ENCODE measurements at places on chromosomes 7 and 10.

- no peak for DNase-seq
- no peaks in the 10 kb centered on the region for H3K36me3 ChIP-seq
- H3K4me3 ChIP-seq = no peak overlapping the region
- H3K4me1 ChIP-seq = peaks cover 9% of the 10 kb centered on the region
- H3K27ac ChIP-seq = no peak overlapping the region
- H3K27me3 ChIP-seq = peaks cover 3% of the 10 kb centered on the region
Observed at GRCh38 chr10:338171-339037, 203.1 kb downstream of the ZMYND11 start.

DNA sequence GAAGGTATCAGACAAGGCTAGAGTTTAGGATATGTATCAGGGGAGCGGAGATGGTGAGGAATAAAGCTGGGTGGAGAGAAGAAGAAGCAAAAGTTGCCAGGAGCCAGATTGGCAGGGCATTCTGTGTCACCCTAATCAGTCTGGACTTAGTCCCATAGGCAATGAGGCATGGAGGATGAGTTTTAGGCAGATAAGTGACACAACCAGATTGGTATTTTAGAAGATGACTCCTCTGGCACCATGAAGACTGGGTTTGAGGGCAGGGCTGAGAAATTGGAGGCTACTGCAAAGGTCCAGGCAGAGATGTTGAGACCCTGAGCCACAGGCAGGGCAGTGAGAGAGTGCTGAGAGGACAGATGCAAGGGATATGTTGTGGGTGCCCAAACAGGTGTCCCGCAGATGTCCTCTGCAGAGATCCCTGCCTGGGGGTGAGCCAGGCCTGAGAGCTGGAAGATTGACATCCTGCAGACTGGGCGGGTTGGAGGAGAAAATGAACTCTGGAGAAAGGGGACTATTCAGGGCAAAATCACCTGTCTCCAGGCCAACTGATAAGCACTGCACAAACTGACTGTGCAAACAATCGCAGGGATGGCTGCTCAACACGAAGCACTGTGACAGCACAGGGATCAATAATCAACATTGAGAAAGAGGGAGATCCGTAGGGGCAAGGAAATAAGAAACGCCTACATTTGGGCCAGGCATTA is 11.9 kb upstream of the HABP2 start:
- H3K36me3 ChIP-seq = no peaks in the 10 kb centered on the region
- no peak for DNase-seq
- H3K4me3 ChIP-seq = no peak overlapping the region
- no peaks in the 10 kb centered on the region for H3K4me1 ChIP-seq
- no peak overlapping the region for H3K27ac ChIP-seq

DNA sequence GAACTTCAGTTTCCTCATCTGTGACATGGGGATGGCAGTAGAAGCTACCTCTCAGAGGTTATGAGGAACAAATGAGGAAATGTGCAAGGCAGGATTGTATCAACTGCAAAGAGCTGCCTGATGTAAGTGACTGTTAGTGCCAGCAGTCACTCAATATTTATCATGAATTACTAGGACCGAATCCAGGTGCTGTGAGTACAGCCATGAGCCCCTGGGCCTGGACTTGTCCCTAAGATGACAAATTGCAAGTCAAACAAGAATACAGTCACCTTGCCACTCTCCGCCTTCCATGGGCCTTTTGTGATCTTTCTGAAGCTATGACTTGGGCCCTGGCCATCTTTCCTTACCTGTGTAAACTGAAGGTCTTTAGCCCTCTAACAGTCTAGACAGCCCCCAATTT is 27.7 kb upstream of the TLX1 start:
- H3K4me3 ChIP-seq = no peak overlapping the region
- H3K4me1 ChIP-seq = no peaks in the 10 kb centered on the region
- peaks cover 73% of the 10 kb centered on the region for H3K27me3 ChIP-seq
- no peak overlapping the region for H3K27ac ChIP-seq
- no peaks in the 10 kb centered on the region for H3K36me3 ChIP-seq

GRCh38 chr7:36161996-36162395 is 8.9 kb downstream of the EEPD1 start:
- no peaks in the 10 kb centered on the region for H3K27me3 ChIP-seq
- H3K27ac ChIP-seq = no peak overlapping the region
- no peaks in the 10 kb centered on the region for H3K4me1 ChIP-seq
- DNase-seq = no peak
- H3K4me3 ChIP-seq = no peak overlapping the region
- H3K36me3 ChIP-seq = no peaks in the 10 kb centered on the region

GRCh38 chr10:20956843-20957242 is 59.7 kb upstream of the NEBL start:
- no peak overlapping the region for H3K27ac ChIP-seq
- no peaks in the 10 kb centered on the region for H3K27me3 ChIP-seq
- H3K4me3 ChIP-seq = no peak overlapping the region
- DNase-seq = no peak

DNA sequence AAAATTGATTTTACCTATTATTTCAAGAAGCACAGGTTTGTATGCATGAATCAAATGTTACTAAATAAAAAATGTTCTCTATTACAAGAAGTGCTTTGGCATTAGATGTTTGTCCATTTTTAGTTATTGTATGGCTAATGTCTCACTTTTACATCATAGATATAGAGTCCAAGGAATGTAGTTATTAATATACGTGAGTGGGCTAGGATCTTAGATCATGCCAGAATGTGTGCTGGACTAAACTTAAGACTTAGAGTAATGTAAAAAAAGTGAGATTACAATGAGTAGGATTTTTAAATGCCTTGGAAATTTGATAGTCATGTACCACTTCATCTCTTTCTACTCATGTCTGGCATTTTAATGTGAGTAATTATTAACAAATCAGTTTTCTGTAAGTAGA is 196.6 kb downstream of the ARL4A start:
- no peak for DNase-seq
- H3K36me3 ChIP-seq = no peaks in the 10 kb centered on the region
- no peaks in the 10 kb centered on the region for H3K4me1 ChIP-seq
- H3K27ac ChIP-seq = no peak overlapping the region
- H3K4me3 ChIP-seq = no peak overlapping the region

- peaks cover 3% of the 10 kb centered on the region for H3K36me3 ChIP-seq
- H3K4me1 ChIP-seq = peaks cover 26% of the 10 kb centered on the region
- H3K27me3 ChIP-seq = peaks cover 6% of the 10 kb centered on the region
Observed at GRCh38 chr10:67612577-67613537, 83.1 kb downstream of the CTNNA3 start.

DNA sequence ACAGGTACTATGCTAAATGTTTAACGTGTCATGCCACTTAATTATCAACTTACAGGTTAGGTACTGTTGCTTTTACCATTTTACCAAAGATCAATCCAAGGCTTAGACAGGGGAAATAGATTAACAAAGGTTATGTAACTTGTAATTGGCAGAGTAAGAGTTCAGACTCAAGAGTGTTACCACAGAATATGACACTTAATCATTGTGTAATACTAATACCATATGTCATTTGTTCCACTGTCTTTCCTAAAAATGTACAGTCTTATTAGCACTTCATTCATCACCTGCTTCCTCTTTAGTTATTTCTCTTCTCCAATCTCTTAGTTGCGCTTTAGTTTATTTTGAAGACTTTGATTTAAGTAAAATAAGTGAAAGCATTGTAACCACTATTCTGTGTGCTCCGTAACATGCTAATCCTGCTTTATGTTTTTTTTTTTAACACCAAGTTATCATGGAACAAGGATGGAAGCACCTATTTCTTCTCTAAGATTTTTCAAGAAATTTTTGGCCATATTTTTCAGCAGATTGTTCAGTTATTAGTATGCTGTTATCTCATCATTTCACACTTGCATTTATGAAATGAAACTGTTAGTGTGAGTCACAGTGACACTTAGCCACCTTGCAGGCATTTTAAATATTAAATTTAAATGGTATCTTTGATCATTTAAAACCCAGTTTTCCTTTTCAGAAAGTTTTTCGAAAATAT is 197.3 kb downstream of the PHF14 start:
- H3K27me3 ChIP-seq = no peaks in the 10 kb centered on the region
- no peaks in the 10 kb centered on the region for H3K4me1 ChIP-seq
- DNase-seq = no peak
- no peak overlapping the region for H3K4me3 ChIP-seq
- H3K27ac ChIP-seq = no peak overlapping the region
- no peaks in the 10 kb centered on the region for H3K36me3 ChIP-seq

DNA sequence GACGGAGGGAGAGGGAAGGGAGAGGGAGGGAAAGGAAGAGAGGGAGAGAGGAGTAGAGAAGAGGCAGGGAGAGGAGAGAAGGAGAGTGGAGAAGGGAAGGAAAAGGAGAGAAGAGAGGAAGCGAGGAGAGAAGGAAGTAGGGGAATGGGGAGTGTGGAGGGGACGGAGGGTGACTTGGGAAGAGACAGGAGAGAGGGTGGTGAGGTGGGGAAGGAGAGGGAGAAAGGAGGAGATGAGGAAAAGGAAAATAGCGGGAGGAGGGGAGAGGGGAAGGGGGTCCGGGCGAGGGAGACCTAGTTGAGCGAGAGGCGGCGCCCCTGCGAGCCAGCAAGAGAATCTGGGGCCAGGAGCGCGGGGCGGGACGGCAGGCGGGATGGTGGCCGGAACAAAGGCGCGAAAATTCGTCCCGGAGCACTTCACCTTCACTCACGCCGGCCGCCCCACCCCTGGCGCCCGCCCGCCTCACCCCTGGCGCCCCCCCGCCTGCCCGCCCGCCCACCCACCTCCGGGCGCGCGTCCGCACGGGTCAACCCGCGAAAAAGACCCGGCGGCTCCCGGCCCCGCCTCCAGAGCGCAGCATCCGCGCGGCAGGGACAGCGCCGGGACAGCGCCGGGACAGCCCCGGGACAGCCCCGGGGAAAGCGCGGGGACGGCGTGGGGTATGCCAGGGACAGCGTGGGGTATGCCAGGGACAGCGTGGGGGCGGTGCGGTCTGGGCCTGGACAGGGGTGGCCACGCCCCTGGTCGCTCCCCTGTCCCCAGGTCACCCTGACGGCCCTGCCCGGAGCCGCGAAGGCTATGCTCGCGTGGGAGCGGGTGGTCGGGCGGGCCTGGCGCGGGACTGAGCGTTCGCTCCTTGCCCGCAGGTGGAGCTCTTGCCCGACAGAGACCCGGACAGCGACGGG is 4.2 kb downstream of the VSTM2A start:
- H3K36me3 ChIP-seq = no peaks in the 10 kb centered on the region
- no peak for DNase-seq
- peaks cover 53% of the 10 kb centered on the region for H3K27me3 ChIP-seq
- H3K4me1 ChIP-seq = no peaks in the 10 kb centered on the region
- no peak overlapping the region for H3K4me3 ChIP-seq
- H3K27ac ChIP-seq = no peak overlapping the region

DNA sequence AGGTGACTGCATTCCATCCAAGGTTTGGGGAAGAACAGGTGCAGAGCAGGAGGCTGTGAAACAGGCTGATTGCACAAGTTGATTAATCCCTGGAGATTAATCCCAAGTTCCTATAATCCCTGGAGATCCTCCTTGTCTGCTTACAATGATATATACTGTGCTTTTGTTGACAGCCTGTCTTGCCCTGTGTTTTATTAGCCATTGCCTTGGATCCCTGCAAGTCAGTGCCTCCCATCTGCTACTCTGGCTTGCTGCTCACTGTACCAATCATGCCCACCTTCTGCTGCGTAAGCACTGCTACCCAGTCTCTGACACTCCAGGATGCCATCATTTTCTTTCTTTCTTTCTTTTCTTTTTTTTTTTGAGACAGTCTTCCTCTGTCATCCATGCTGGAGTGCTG is 65.4 kb downstream of the ANKRD61 start:
- peaks cover 60% of the 10 kb centered on the region for H3K27me3 ChIP-seq
- H3K27ac ChIP-seq = no peak overlapping the region
- H3K4me3 ChIP-seq = no peak overlapping the region
- DNase-seq = no peak

GRCh38 chr7:22386865-22387264 is 29.9 kb upstream of the RAPGEF5 start:
- H3K4me3 ChIP-seq = no peak overlapping the region
- no peaks in the 10 kb centered on the region for H3K36me3 ChIP-seq
- H3K4me1 ChIP-seq = no peaks in the 10 kb centered on the region
- H3K27ac ChIP-seq = no peak overlapping the region
- no peak for DNase-seq

- no peak for DNase-seq
- H3K27me3 ChIP-seq = no peaks in the 10 kb centered on the region
- H3K4me3 ChIP-seq = no peak overlapping the region
- peaks cover 2% of the 10 kb centered on the region for H3K4me1 ChIP-seq
- H3K27ac ChIP-seq = no peak overlapping the region
Observed at GRCh38 chr10:68938117-68938516, 17.9 kb upstream of the DDX21 start.

- DNase-seq = no peak
- H3K27ac ChIP-seq = no peak overlapping the region
- H3K4me1 ChIP-seq = no peaks in the 10 kb centered on the region
- H3K4me3 ChIP-seq = no peak overlapping the region
- no peaks in the 10 kb centered on the region for H3K27me3 ChIP-seq
- peaks cover 36% of the 10 kb centered on the region for H3K36me3 ChIP-seq
Observed at GRCh38 chr7:92095380-92095779, 38.9 kb downstream of the CYP51A1 start.

- no peak for DNase-seq
- H3K36me3 ChIP-seq = no peaks in the 10 kb centered on the region
- no peaks in the 10 kb centered on the region for H3K4me1 ChIP-seq
- no peak overlapping the region for H3K4me3 ChIP-seq
Observed at GRCh38 chr10:2011106-2011716, 273.9 kb upstream of the ADARB2 start.

DNA sequence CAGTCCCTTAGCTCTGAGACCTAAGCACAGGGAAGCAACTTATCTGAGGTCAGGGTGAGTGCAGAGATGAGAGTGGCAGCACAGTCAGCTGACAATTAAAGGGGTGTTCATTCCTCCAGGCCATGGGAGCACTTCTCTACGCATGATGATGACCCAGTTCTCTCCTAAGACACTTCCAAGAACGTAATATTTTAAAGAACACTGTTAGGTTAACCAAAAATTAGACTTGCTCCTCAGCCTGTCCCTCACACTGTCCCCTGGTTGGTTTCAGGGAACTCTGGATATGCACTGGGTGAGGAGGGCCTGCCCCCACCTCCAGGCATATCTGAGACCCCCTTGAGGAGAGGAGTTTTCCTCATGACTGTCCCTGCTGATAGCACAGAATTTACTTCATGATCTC is 767.5 kb downstream of the GRID1 start:
- H3K27ac ChIP-seq = no peak overlapping the region
- no peak overlapping the region for H3K4me3 ChIP-seq
- DNase-seq = no peak

DNA sequence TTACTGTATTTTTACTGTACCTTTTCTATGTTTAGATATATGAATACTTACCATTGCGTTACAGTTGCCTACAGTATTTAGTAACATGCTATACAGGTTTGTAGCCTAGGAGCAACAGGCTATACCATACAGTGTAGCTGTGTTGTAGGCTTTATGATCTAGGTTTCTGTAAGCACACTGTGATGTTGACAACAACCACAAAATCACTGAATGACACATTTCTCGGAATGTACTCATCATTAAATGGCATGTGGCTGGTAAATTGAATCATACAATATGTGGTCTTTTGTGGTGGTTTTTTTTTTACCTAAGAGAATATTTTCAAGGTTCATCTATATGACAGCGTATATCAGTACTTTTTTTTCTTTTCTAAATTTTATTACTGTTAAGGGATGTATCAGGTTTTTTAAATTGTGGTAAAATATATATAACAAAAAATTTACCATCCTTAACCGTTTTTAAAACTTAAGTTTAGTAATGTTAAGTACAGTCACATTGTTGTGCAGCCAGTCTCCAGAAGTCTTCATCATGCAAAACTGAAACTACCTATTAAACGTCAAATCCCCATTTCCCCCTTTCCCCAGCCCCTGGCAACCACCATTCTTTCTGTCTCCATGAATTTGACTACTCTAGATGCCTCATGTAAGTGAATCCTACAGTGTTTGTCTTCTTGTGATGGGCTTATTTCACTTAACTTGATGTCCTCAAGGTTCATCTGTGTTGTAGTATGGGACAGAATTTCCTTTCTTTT is 21.5 kb downstream of the BTAF1 start:
- H3K4me1 ChIP-seq = peaks cover 13% of the 10 kb centered on the region
- peaks cover 32% of the 10 kb centered on the region for H3K36me3 ChIP-seq
- H3K27me3 ChIP-seq = no peaks in the 10 kb centered on the region
- no peak overlapping the region for H3K4me3 ChIP-seq

Data from activated naive CD4-positive, alpha-beta T cell treated with anti-CD3 and anti-CD28 coated beads, Interleukin-2, amount 10 ng/mL, durations not matched to agents 7 days and 5 days (primary cell).